ENCODE measurements at places on chromosomes 5 and 9. TPM values are rescaled to one million over a fixed set of nuclear protein-coding genes. Genes with fewer than 3 reads are reported as not detected.

DNA sequence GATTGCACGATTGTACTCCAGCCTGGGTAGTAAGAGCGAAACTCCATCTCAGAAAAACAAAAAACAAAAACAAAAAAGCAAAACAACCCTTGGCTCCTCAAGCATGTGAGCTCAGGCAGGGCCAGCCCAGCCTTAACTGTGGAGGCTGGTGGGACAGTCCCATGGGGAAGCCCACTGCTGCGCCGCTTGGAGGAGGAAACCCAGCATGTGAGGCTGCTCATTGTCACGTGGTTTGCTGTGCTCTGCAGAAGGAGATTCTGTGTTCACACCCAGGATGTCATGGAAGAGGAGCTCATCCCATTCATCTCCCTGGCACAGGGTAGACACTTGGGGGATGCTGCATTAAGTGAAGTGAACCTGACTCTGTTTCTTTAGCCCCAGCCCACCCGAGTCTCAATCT lies 4.0 kb downstream of the ZBED3 start:
- DNase-seq: no peak

DNA sequence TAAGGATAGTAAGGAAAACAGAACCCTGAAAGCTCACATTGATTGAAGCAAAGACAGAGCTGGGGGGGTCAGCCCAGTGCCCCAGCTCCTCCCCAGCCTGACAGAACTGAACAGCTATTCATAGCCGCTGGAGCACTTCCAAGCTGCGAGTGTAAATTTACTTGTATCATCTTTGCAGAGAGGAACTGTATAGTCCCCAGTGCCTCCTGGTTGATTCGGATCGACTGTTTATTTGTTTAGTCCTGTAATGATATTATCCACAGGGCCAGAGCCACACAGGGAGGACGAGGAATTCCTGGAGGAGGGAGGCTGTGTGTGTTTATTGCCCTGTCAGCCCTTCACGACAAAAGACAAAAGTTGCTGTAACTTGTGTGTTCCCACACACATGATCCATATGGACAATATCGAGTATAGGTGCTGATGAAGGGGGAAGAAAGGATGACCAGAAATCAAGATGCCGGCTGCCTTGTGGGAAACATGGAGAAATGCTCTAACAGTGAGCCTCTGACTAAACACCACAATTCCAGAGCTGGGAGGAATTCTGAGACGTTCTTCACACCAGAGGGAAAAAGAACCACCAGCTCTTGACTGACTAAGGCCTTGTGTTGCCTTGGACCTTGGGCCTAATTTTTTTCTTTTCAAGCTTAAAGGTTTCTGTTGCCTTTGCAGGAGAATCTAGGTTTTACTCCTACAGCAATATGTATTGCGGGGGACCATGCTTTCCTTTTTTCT lies 31.1 kb downstream of the FOXD1 start:
- no peak for DNase-seq

GRCh38 chr9:135994501-135995192 lies 33.5 kb upstream of the UBAC1 start:
- DNase-seq: no peak

- no peak for DNase-seq
These were observed 60.9 kb upstream of the IL17B start for GRCh38 chr5:149439899-149440542.

CCNO gene
- total RNA-seq: 1.6 TPM

SPINK5 gene
- total RNA-seq: 0.21 TPM

ANKRD31 gene
- total RNA-seq: 0.69 TPM

Data from urinary bladder (tissue), 4 donors.